T-helper 1 cell (primary cell): ENCODE measurements at places on chromosomes 12 and 14.

DNA sequence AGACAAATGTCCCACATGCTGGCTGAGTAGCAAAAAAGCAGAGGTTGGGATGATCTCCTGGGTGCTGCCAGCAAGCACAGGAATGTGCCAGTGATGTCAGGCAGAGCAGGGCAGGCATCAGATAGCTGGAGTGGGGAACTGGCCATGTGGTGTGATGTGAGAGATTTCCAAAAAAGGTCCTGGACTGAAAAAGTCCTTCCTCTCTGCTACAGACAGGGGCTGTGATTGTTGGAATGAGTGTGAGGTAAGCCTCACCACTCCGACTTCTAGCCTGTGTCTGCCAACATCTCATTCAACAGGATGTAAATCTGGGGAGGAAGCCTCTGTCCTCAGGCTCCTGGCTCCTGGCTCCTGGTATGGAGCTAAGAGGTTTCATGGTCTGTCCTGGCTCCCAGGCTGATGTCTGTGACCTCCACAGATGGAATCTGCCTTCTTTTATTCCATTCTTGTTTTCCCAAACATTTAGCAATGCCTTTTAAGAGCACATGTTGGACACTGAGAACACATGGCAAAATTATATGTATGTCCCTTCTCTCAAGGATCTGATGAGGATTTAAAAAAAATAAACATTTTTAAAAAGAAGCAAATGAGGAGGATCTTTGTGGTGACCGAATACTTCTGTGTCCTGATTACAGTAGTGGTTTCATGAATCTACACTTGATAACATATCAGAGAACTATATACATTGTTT lies 50.1 kb upstream of the STK38L start:
- no peak for DNase-seq

DNA sequence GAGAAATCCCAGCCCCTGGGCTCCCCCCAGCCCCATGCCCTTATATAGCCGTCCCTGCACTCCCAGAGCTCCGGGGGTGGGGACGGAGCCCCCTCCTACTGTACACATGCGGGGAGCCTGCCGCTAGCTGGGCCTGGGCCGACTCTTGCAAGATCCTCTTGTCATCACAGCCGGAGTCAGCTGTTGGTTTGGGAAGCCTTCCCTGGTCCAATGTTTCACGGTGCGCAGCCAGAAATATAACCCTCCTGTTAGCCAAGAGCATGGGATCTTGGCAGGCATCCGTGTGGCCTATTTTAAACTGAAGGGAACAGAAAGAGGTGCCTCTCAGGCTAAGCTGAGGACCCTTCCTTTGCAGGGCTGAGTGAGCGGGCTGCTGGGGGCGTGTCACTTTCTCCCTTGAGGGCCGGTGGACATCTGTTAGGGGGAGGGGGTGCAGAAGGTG lies 175.3 kb downstream of the TSPAN9 start:
- no peak for DNase-seq

- no peak for DNase-seq
Measured at GRCh38 chr12:10663869-10664268, 10.0 kb downstream of the STYK1 start.

- no peak for DNase-seq
Measured at GRCh38 chr12:120981407-120981941, 3.1 kb downstream of the HNF1A start.

- DNase-seq: no peak
Measured at GRCh38 chr14:34548472-34548981, 9.0 kb upstream of the EAPP start.

- DNase-seq: no peak
Measured at GRCh38 chr12:21852251-21852650, 77.7 kb upstream of the KCNJ8 start.

GRCh38 chr12:110853836-110854235 lies 7.0 kb downstream of the CCDC63 start:
- DNase-seq: no peak
